ENCODE measurements at places on chromosomes 5 and 9. TPM values are rescaled to one million over a fixed set of nuclear protein-coding genes. Genes with fewer than 3 reads are reported as not detected.
A peak's percentile ranks its signal among the peaks of the same experiment; 100 is the strongest.

The CYSRT1 gene
- 0.70 TPM for polyA plus RNA-seq

The CTXN3 gene
- polyA plus RNA-seq, result not detected

DNA sequence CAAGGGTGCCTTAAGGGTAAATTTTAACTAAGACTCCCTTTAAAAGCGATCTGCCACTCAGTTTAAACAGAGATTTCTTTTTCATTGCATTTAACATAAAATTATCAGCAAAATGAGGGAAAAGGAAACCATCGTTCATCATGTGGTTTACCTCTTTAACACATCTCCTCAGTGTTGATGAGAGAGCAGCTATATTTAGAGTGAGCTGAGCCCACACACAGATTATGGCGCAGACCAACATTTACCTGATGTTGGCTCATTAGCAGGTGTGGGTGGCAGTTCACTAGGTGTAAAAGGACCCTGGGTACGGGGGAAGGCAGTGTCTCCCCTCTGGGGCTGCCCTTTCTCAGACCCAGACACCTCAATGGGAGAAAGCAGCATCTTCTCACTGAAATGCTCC lies 149.8 kb downstream of the ENTREP1 start:
- no peak overlapping the region for H3K27ac ChIP-seq
- H3K27me3 ChIP-seq, result no peaks in the 10 kb centered on the region
- DNase-seq, result no peak
- no peak overlapping the region for H3K4me3 ChIP-seq

The KIAA1958 gene
- 2.0 TPM for polyA plus RNA-seq

The TMEM171 gene
- 0.16 TPM for polyA plus RNA-seq

The SECISBP2 gene
- polyA plus RNA-seq, result 33.7 TPM

The ZNF883 gene
- polyA plus RNA-seq, result 0.26 TPM

GRCh38 chr9:136928591-136928990 lies 15.9 kb downstream of the FBXW5 start:
- peak overlapping the region; percentile 59 for H3K27ac ChIP-seq
- peaks cover 24% of the 10 kb centered on the region for H3K36me3 ChIP-seq
- DNase-seq, result no peak
- no peaks in the 10 kb centered on the region for H3K4me1 ChIP-seq
- no peak overlapping the region for H3K4me3 ChIP-seq

GRCh38 chr5:135828782-135829127 lies 5.7 kb upstream of the SLC25A48 start:
- no peaks in the 10 kb centered on the region for H3K27me3 ChIP-seq
- no peak overlapping the region for H3K4me3 ChIP-seq
- no peak for DNase-seq
- no peaks in the 10 kb centered on the region for H3K4me1 ChIP-seq
- no peaks in the 10 kb centered on the region for H3K36me3 ChIP-seq
- no peak overlapping the region for H3K27ac ChIP-seq

DNA sequence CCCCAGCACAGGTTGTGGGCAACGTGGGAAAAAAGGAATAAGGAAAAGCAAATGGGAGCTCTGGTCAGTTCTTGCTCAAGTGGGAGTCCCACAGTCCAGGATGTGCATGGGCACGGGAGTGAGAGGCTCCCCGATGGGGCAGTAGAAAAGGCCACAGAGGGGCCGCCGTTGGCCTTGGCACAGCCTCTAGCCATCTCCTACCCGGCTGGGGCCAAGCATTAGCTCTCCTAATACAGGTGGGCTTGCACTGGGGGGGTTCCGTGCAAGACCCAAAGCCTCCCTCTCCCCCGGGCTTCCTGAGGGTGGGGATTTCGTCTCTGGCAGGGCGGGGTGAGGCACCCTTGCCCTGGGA lies 212.2 kb upstream of the MVB12B start:
- no peaks in the 10 kb centered on the region for H3K4me1 ChIP-seq
- H3K4me3 ChIP-seq, result no peak overlapping the region
- no peak overlapping the region for H3K27ac ChIP-seq

GRCh38 chr5:150734579-150735384 lies 24.0 kb downstream of the DCTN4 start:
- peak overlapping the region; percentile 49 for H3K27ac ChIP-seq
- H3K27me3 ChIP-seq, result no peaks in the 10 kb centered on the region
- no peaks in the 10 kb centered on the region for H3K4me1 ChIP-seq
- peaks cover 5% of the 10 kb centered on the region for H3K36me3 ChIP-seq

The F12 gene
- 1.3 TPM for polyA plus RNA-seq

DNA sequence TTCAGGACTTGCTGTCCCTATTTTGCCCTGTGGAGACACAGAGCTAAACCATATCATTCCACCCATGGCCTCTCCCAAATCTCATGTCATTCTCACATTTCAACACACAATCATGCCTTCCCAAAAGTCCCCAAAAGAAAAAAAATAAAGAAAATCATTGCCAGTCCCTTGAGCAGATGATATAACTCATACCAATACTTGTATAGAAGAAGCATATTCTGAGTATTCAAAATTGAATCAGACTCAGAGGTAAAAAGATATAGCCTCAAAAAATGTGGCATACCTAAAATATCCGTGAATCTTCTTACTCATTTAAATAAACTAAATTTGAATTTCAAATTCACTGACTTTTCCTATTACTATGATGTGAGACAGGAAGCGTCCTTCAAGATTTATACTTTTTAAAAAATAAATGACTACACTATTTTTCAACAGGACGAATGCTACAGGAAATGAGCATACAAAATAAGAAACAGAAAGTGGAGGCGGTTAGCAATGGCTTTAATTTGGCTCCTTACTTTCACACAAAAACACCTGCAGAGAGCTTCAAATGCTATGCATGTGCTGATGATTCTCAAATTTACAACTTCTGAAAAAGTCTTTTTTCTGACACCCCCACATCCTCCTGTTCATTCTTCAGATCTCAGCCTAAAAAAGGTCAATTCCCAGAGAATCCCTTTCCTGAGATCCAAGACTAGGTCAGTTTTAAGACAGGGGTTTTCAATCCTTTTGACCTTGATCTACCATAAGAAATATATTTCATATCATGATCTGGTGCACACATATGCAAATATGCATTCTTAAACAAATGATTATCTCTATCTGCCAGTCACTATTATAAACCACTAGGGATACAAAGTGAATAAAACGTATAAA lies 39.6 kb upstream of the DMXL1 start:
- no peaks in the 10 kb centered on the region for H3K36me3 ChIP-seq
- H3K27me3 ChIP-seq, result no peaks in the 10 kb centered on the region
- H3K27ac ChIP-seq, result no peak overlapping the region
- DNase-seq, result no peak
- no peak overlapping the region for H3K4me3 ChIP-seq

DNA sequence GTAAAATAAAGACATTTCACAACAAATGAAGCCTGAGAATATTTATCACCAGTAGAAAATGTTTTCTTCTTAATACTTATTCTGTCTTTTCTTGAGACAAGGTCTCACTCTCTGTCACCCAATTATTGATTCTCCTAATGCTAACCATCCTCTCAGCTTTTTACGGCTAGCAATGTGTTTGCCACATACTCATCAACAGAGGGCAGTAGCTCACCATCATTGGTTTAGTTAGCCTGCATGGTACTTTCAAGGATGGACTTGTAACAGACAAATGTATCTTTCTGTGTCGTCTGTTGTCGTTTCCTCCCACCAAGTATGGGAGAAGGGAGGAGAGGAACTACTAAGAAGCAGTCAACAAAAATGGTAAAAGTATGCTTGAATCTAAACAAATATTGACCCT lies 5.9 kb upstream of the ACO1 start:
- DNase-seq, result peak; percentile 76
- H3K4me3 ChIP-seq, result no peak overlapping the region
- no peak overlapping the region for H3K27ac ChIP-seq
- H3K4me1 ChIP-seq, result peaks cover 1% of the 10 kb centered on the region
- H3K27me3 ChIP-seq, result peaks cover 7% of the 10 kb centered on the region
- no peaks in the 10 kb centered on the region for H3K36me3 ChIP-seq
